ENCODE measurements at places on chromosomes 7 and 10. TPM values are rescaled to one million over a fixed set of nuclear protein-coding genes. Genes with fewer than 3 reads are reported as not detected.

SPDYE2 gene
- total RNA-seq = not detected

ITGB1 gene
- 224 TPM for total RNA-seq

TMEM168 gene
- total RNA-seq = 24.7 TPM

DNA sequence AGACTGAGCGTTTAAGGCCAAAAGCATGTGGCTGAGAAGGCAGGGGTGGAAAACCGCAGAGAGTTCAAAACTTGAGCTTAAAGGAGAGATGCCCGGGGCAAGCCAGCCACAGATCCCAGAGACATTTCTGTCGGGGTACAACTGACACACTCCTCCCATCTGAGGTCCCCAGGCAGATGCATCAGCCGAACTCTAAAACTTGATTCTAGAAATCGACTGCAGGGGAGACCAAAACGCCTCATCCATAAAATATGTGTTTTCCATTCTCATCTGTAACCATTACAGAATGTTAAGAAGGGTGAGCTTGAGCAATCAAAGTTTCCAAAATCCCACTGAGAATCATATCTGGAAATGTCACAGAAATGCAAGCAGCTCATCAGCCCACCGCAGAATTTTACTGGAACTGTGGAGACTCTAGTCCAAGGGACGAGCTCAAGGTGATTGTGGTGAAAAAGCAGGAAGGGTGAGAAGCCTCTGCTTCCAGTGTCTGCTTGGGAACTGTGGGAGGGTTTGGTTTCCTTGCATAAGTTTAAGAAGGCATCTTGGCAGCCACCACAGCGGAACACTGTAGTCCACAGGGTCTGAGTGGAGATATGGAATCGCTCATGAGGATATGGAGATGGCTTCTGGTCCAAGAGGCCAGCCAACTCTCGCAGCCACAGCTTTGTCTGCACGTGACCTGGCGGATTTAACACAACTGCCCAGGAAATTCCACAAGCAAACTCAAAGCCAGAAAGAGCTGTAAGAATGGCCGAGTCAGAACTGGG, 249.2 kb downstream of the SFMBT2 start:
- DNase-seq = no peak

GRCh38 chr10:122463466-122464249, 2.3 kb downstream of the HTRA1 start:
- DNase-seq = no peak

GRCh38 chr10:101007915-101008822, 8.6 kb downstream of the LZTS2 start:
- DNase-seq = no peak
